A172 (cell line): ENCODE measurements at places on chromosomes 2 and 18. TPM values are rescaled to one million over a fixed set of nuclear protein-coding genes. Genes with fewer than 3 reads are reported as not detected.

The CABYR gene
- 16.3 and 24.6 TPM in 2 replicates for total RNA-seq

The RND3 gene
- total RNA-seq, result 155 and 205 TPM in 2 replicates

The SIX2 gene
- total RNA-seq, result not detected in 2 replicates

The YPEL5 gene
- total RNA-seq, result 91.4 and 112 TPM in 2 replicates

The GTF3C2 gene
- total RNA-seq, result 56.4 and 67.8 TPM in 2 replicates

The CD207 gene
- 0.14 TPM in 1 of 2 replicates, not detected in the other for total RNA-seq

The RHBDD1 gene
- total RNA-seq, result 3.9 and 5.1 TPM in 2 replicates

The HMSD gene
- 0.12 TPM in 1 of 2 replicates, not detected in the other for total RNA-seq

The GPR45 gene
- total RNA-seq, result not detected in 2 replicates

The NT5C1B gene
- total RNA-seq, result not detected in 2 replicates

The CFC1 gene
- total RNA-seq, result not detected in 2 replicates

The LAPTM4A gene
- total RNA-seq, result 488 and 537 TPM in 2 replicates

The TUBA4B gene
- total RNA-seq, result not detected in 2 replicates

The EVX2 gene
- total RNA-seq, result not detected in 2 replicates

The CRYGC gene
- not detected in 2 replicates for total RNA-seq

The TCF23 gene
- total RNA-seq, result not detected in 2 replicates

The SH2D6 gene
- total RNA-seq, result 0.22 and 1.0 TPM in 2 replicates

The MBOAT2 gene
- total RNA-seq, result 44.0 and 78.1 TPM in 2 replicates

The STAT4 gene
- 0.55 and 0.93 TPM in 2 replicates for total RNA-seq

The CRYBA2 gene
- not detected in 2 replicates for total RNA-seq

The LYG1 gene
- total RNA-seq, result not detected in 2 replicates

The AFF3 gene
- total RNA-seq, result 1.9 and 6.7 TPM in 2 replicates

The ALPG gene
- total RNA-seq, result 0.12 TPM in 1 of 2 replicates, not detected in the other

The LRRC30 gene
- total RNA-seq, result not detected in 2 replicates

The DCDC2C gene
- not detected in 2 replicates for total RNA-seq
